ENCODE measurements at places on chromosomes 11 and 22. TPM values are rescaled to one million over a fixed set of nuclear protein-coding genes. Genes with fewer than 3 reads are reported as not detected.

PNPLA5 gene
- not detected for total RNA-seq

P4HA3 gene
- total RNA-seq = 9.9 TPM

HSD17B12 gene
- 111 TPM for total RNA-seq

ROM1 gene
- total RNA-seq = 5.8 TPM

CCDC73 gene
- total RNA-seq = not detected

Measured in epithelial cell of umbilical artery (primary cell).